Diencephalon (tissue), 1 donor: ENCODE measurements at places on chromosomes 5 and 9. TPM values are rescaled to one million over a fixed set of nuclear protein-coding genes. Genes with fewer than 3 reads are reported as not detected.

The ZNF366 gene
- total RNA-seq: 2.1 TPM

The FAM13B gene
- total RNA-seq: 139 TPM

The NTNG2 gene
- 15.5 TPM for total RNA-seq

The EGFLAM gene
- 5.8 TPM for total RNA-seq

The SLIT3 gene
- 7.6 TPM for total RNA-seq

The SOX30 gene
- not detected for total RNA-seq

The SPATA31C1 gene
- not detected for total RNA-seq

The CD14 gene
- total RNA-seq: 12.9 TPM

The SHISAL2B gene
- total RNA-seq: 0.92 TPM

The RGS7BP gene
- total RNA-seq: 21.2 TPM

The CHMP5 gene
- 101 TPM for total RNA-seq

The IFNK gene
- not detected for total RNA-seq

The GGTA1 gene
- total RNA-seq: 3.5 TPM

The ELOVL7 gene
- total RNA-seq: 6.9 TPM

The SHC3 gene
- total RNA-seq: 42.0 TPM

The ASPN gene
- 2.3 TPM for total RNA-seq

The DMRT3 gene
- total RNA-seq: not detected

The NACC2 gene
- total RNA-seq: 18.0 TPM

The IL31RA gene
- total RNA-seq: 0.23 TPM

The OBP2A gene
- total RNA-seq: not detected

The PTPN3 gene
- total RNA-seq: 23.5 TPM

The C5orf58 gene
- total RNA-seq: not detected

The SPINK7 gene
- total RNA-seq: not detected

The CATSPER3 gene
- 0.23 TPM for total RNA-seq

The FBXW5 gene
- total RNA-seq: 63.9 TPM

The LCN9 gene
- not detected for total RNA-seq

The LHX2 gene
- 8.3 TPM for total RNA-seq

The CCDC183 gene
- total RNA-seq: 2.5 TPM

The ZNF300 gene
- 48.4 TPM for total RNA-seq

The SVEP1 gene
- 4.4 TPM for total RNA-seq

The RNF224 gene
- not detected for total RNA-seq

The QSOX2 gene
- total RNA-seq: 10.8 TPM

The SLCO6A1 gene
- total RNA-seq: not detected
